ENCODE measurements at places on chromosomes 3 and 15.
A peak's percentile ranks its signal among the peaks of the same experiment; 100 is the strongest.

- no peak for DNase-seq
These were observed 856 bp downstream of the NPAP1 start for GRCh38 chr15:24676431-24676830.

DNA sequence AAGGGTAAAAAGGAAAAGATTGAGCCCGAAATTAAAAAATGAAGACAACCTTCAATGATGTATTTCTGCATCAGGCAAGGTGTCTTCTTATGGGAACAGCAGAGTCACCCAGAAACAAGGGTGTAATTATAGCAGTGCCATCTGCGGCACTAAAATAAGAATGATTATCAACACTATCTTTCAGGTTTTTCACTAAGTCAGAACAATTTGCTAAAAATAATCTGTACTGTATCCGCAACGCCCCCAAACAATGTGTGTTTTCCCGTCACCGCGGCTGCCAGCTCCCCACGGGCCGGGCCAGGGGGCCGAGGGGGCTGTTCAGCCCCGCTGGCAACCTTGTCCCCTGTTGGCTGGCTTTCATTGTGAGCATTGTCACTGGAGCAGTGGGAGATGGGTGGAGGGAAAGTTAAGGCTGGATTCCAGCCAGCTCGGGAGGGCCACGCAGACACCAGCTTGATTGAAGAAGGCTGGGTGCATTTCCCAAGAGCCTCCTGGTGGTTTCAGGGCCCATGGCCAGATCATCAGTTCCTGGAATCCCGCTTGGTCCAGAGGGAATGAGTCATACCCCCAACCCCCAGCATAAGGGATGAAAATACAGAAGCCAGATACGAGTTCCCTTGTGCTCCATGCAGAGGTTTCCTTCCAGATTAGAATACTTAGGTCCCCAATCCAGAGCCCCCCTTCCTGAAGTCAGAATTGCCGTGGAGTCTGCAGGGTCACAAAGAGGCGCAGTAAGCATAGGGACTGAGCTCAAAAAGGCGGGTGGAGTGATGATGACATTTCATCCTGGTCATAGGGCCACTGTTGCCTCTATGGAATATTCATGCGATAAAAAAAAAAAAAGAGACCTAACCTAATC is 90.2 kb upstream of the KLF13 start:
- peak; percentile 85 for DNase-seq

GRCh38 chr3:179236669-179237301 is 14.1 kb downstream of the KCNMB3 start:
- DNase-seq, result no peak

GRCh38 chr15:26981492-26981891 is 10.5 kb downstream of the GABRG3 start:
- DNase-seq, result no peak

- no peak for DNase-seq
These were observed 25.5 kb downstream of the ULK4 start for GRCh38 chr3:41936384-41936783.

GRCh38 chr3:128814519-128815317 is 64.7 kb upstream of the ACAD9 start:
- DNase-seq, result no peak

Data from NCI-H446 treated with DMSO at 0.1 percent for 48 hours (cell line).